ENCODE measurements at places on chromosomes 7 and 10.

GRCh38 chr10:101710059-101710695, 15.2 kb upstream of the FBXW4 start:
- DNase-seq, result no peak

- DNase-seq, result no peak
Observed at GRCh38 chr7:122488241-122488640, 183.7 kb upstream of the FEZF1 start.

DNA sequence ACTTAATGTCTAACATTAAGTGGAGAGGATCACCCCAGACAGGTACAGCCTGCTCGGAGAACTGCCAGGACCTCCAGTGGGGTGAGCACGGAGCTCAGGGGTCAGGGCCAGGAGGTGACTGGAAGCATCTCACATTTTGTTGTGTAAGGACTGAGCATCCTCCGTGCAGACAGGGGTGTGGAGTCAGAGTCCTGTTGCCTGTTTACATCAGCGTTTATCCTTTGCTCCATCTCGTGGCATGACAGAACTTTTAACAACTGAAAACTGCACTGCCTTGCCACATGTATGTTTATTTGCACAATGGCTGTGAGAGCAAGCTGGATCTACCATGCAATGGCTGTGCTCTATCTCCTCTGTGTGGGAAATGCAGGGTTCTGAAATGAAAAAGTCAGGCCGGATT, 175.4 kb upstream of the AKR1E2 start:
- no peak for DNase-seq

GRCh38 chr10:33337326-33337957, 3.0 kb upstream of the NRP1 start:
- no peak for DNase-seq

DNA sequence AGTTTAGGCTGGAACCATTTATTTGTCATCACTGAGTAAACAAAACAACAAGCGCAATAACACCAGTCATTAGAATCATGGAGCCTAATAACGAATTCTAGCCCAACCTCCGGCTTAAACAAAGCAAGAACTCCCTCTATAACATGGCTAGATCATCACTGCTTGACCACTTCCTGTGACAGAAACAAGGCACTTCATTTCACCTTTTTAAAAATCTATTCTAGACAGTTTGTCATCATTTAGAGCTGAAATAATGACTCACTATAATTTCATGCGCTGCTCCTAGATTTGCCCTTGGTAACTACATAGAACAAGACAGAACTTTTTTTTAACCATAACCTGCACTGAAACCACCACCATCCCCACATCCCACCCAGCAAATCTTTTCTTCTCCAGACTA, 81.3 kb downstream of the OSBPL3 start:
- DNase-seq, result no peak

DNA sequence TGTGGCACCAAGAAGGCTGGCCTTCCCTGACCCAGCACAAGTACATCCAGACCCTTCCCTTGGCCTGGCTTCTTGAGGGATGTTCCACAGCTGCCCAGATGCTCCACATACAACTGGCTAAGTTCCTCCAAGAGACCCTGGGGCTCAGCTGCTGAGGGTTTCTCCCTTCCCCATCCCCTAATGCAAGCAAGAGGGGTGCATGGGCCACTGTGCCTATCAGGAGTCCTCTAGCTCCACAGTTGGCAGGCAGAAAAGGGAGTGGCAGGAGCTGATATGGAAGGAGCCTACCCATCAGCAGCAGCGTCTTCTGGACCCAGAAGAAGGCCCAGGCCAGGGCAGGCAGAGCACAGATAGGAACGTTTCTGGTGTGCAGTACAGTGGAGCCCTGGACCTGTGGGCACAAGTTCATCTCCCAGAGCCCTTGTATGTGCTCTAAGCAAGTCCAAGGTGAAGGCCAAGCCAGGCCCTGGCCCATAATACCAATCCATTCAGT, 26.2 kb downstream of the VSIR start:
- DNase-seq, result no peak

DNA sequence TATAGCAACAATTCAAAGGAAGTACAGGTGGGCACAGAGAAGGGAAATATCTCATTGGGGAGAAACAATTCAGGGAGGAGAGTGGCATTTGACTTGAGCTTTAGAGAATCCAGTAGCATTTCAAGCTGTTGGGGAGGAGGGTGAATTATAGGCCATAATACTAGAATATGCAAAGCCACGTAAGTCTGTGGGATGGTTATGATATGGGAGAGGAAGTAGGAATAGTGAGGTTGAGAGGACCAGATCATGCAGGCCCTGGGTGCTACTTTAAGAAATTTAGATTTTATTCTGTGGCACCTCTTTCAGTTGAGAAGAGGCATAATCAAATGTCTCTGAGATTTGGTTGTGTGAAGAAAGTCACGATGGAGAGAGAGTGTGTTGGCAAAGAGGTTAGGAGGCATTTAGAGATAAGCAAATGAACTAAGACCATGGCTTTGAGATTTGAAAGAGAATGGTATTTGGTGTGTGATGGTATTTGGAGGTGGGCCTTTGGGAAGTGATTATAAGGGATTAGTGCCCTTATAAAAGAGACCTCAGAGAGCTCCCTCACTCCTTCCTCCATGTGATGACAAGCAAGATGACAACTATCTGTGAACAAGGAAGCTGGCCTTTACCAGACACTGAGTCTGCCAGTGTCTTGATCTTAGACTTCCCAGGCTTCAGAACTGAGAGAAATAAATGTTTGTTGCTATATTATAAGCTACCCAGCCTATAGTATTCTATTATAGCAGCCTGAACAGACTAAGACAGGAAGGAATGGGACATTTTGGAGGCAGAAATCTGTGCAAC, 15.1 kb downstream of the ADD3 start:
- no peak for DNase-seq

- no peak for DNase-seq
Observed at GRCh38 chr10:76667408-76668370, 969.9 kb downstream of the KCNMA1 start.
